ENCODE measurements at places on chromosomes 4 and X.

- DNase-seq: no peak
Measured at GRCh38 chr4:2080429-2081300, 21.5 kb downstream of the NAT8L start.

DNA sequence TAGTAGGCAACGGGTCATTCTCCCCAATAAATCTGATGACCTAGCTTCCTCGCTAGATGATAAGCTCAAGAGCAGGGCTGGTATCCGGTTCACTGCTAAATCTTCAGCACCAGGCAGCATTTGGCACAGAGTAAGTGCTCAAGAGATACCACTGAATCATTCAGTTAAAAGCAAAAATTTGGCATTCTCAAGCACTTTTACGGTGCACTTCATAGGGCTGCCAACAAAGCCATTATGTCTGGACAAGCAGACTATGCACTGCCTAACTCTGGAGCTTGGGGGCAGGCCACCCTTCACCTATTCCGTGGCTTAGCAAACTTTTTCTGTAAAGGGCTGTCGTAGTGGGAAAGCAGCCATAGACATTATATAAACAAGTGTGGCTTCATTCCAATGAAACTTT is 23.8 kb upstream of the CXorf38 start:
- DNase-seq: no peak

GRCh38 chr4:10783351-10783750 is 98.8 kb upstream of the CLNK start:
- peak; percentile 83 for DNase-seq

DNA sequence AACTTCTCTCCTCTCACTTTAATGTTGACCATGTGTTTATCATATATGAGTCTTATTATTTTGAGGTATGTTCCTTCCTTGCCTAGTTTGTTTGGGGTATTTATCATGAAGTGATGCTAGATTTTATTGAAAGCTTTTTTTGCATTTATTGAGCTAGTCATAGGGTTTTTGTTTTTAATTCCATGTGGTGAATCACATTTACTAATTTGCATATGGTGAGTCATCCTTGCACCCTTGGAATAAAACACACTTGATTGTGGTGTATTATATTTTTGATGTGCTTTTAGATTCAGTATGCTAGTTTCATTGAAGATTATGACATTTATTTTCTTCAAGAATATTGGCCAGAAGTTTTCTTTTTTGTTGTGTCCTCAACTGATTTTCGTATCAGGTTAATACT is 464.6 kb downstream of the PCDH18 start:
- DNase-seq: peak; percentile 22

- no peak for DNase-seq
Measured at GRCh38 chr4:40850496-40850895, 100.7 kb downstream of the NSUN7 start.

DNA sequence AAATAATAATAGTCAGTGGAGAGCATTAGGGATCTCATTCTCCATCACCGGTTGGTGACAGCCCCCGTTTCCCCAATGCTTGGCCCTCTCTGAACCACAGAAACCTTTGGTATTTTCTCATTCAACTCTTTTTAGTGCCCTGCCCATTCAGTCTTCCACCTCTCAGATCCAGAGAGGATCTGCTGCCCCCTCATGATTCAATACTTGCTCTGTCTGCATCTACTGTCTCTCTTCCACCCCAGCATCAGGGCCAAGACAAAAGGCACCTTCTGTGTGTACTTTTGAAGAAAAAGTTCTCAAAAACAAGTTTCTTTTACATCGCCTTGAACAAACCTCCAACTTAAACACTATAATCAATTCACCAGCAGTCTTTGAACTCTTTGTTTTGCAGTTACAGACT is 19.3 kb downstream of the CLTRN start:
- no peak for DNase-seq

GRCh38 chr4:176791591-176792325 is 964 bp downstream of the VEGFC start:
- DNase-seq: peak; percentile 64

DNA sequence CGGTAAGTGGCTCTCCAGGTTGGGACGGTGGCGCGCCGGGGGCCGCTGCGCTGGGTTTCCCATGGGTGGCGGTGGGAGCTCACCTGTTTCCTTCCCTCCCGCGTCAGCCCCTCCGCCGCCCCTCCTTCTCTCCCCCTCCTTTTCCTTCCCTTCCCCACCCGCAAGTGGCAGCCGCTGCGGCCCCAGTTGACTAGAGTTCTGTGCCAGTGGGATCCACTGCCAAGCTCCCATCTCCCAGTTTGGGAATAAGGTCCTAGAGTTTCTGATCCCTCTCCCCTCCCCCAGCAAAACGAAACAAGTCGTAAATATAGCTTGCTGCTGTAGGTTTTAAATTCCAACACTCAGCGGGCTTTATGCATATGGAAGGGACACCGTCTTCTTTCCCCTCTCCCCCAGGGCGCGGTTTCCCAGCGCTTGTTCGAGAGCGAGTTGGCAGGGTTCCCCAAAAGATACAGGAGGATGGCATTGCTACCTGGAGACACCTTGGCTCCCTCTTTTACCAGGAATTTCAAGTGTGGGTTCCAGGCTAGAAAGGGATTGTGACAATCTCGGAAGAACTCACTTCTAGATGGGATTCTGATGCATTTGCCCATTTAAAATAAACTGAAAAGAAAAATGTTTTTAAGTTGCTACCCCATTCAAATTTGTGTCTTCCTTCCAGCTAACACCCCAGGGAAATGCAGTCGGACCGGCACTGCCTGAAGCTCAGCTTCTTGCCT is 1.2 kb downstream of the TLL1 start:
- DNase-seq: peak; percentile 6

DNA sequence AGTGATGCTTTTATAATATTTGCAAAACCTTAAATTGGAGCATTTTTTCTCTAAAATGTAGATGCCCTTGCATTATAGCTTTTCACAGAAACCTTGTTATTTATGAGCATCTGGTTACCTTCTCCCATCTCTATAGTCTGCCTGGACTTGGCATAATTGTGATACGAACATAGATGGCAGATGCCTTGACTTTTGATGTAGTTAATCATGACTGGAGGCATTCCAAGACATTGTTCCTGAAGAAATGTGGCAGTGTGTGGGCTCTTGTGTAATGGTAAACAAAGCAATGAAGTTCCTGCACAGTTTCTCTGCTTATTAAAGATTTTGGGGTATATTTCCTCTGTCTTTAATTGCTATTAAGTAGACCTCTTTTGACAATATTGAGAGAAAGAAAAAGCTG is 500.1 kb downstream of the PCDH19 start:
- DNase-seq: no peak

DNA sequence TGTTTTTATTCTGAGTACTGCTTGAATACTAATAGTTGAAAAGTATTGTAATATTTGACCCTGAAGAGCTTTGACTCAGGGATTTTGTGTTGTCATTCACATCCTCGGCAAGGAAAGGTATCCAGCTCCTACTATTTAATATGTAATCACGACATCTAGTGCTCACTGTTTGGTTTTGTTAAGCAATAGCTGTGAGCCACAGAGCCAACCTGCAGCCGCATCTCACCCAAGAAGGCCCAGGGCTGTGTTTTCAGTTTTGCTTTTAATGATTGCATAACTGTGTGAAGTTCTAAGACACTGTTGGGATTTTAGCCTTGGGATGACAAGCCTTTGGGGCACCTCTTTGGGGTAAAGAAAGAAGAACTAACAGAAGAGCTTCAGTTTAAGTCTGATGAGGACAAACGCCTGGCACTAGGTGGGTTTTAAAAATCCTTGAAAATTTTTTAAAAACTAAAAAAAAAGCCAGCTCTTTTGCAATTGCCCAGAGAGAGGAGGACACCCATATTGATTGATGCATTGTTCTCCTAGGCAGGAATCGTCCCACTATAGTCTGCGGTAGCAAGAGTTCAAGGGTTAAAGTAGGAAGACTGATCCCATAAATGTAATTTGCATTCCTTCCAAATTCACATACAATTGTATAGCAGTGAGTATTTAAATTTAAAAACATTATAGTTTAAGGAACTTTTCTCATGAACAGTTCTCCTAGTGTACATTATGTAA is 157.8 kb downstream of the RELL1 start:
- peak; percentile 33 for DNase-seq

- no peak for DNase-seq
Measured at GRCh38 chr4:78018271-78019049, 38.7 kb upstream of the FRAS1 start.

DNA sequence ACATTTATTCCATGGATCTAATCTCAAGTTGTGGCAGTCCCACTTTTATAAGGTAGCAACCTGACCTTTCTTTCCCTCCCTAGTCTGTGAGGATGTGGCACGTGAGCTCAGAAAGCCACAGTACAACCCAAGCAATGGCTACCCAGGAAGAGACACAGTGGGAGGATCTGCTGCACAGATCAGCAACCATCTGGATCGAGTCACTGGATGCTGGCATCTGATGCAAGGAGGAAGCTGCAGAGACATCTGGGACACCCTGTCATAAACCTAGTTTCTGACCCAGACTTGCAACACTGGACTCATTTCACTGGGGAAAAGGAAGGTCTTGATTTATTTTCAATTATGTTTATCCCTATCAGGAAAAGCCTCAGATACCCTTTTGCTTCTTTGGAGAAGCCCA is 327.1 kb downstream of the PAPSS1 start:
- peak; percentile 42 for DNase-seq

Data from ELR (cell line).